ENCODE measurements at places on chromosomes 6 and 20.
A peak's percentile ranks its signal among the peaks of the same experiment; 100 is the strongest.

- no peak for DNase-seq
These were observed 98.1 kb upstream of the ASCC3 start for GRCh38 chr6:100979267-100979666.

DNA sequence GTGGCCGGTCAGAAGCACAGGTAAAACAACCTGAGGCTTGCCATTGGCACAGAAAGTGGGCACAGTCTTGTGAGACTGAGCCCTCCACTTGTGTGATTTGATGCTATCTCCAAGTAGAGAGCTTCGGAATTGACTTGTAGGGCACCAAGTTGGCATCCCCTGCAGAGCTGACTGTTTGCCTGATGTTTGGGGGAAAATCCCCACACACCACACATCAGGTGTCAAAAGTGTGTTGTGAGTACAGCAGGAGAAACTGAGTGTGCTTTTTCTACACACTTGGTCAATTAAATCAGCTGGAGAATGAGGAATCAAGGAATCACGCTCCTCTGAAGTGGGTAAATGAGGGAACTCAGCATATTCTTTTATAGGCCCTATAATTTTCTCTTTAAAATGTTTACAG, 989 bp downstream of the SERINC3 start:
- no peak for DNase-seq

DNA sequence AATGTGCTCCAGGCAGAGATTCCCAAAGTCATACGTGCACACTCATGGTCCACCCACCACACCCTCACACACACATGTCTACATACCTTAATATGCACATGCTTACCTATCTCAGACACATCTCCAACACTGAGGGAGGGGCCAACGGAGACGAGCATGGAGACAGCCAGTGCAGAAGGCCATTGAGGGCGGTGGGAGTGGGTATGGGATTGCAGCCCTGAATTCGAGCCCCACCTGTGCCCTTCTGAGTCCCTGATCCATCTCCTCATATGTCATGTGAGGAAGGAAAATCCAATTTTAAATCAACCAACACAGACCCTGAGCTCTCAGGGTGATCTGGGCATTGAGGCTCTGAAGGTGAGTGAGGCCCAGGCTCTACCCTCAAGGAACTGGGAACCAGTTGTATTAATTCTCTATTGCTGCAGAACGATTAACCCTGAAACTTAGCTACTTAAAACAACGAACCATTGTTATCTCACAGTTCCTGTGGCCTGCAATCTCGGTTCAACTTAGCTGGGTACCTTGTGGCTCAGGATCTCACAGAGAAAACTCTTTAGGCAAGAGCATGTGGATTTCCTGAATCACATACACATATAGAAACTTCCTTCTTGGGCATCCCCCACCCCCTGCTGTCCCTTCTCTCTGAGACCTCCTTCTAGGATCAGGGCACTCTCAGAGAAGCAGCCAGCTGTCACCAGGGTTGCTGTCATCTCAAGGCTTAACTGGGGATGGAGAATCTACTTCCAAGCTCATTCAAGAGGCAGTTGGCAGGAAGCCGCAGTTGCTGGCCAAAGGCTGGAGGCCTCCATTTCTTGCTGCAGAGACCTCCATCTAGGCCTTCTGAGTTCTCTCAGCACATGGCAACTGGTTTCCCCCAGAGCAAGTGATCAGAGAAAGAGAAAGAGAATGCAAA, 28.3 kb downstream of the GLP1R start:
- DNase-seq, result no peak

GRCh38 chr6:57019434-57019833, 27.1 kb upstream of the KIAA1586 start:
- no peak for DNase-seq

DNA sequence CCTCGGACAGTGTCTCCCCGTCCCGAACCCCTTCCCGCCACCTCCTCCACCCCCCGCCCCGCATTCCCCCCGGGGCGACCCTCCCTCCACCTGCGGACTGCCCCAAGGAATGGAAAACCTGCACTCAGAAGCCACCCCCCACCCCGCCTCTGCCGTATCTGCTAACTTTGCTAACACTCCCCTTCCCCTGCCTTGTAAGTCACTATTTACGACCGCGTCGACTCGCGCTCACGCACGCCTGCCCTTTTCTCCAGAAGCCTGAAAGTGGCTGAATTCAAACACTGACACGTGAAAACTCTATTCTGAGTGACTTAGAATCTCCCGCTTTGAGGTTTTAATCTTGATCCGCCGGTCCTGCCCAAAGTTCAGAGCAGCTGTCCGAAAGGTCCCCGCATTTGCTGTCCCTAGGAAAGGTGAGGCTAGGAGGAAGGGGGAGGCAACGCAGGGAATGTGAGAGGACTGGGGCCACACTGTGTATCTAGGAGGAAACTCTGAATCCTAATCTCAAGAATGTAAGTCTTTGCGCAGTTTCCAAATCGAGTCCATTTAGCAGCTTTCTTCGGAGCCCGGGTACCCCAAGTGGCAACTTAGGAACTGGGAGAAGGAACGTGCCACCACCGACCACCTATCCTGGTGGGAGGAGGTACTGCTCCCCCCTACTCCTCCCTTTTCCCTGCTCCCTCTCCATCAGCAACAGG, 9.3 kb upstream of the POU3F2 start:
- DNase-seq, result peak; percentile 56

GRCh38 chr6:154361476-154361875, 4.9 kb upstream of the IPCEF1 start:
- DNase-seq, result no peak

- DNase-seq, result no peak
These were observed 131.9 kb downstream of the TRMT11 start for GRCh38 chr6:126118058-126118755.

DNA sequence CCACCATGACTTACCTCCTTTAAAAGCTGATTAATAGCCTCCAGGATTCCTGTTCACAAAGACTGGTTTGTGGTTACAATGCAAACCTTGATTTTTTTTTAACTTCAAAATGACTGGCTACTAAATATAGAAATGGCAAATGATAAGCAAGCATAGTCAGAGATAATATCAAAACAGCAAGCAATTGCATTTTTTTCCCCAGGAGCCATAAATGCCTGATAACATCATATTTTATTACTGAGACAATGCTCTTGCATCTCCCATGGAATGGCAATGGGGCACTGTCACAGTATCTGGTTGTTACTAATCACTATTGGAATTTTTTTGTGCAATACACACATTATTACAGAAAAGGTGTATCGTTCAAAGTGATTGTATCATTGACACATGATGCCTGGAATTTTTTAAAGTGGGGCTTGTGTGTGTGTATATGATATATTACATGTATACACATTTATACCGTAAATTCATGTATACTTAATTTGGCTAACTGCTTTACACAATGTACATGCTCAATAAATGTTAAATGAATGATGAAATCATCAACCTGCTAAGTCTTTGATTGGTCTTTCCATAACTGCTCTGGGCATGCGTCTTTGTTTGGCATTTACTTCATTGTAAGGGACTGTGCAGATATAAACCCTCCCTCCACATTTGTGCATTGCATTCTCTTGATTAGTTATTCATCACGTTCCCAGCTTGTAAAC, 980 bp upstream of the SALL4 start:
- no peak for DNase-seq

GRCh38 chr20:25253606-25254275, 5.9 kb downstream of the PYGB start:
- no peak for DNase-seq

DNA sequence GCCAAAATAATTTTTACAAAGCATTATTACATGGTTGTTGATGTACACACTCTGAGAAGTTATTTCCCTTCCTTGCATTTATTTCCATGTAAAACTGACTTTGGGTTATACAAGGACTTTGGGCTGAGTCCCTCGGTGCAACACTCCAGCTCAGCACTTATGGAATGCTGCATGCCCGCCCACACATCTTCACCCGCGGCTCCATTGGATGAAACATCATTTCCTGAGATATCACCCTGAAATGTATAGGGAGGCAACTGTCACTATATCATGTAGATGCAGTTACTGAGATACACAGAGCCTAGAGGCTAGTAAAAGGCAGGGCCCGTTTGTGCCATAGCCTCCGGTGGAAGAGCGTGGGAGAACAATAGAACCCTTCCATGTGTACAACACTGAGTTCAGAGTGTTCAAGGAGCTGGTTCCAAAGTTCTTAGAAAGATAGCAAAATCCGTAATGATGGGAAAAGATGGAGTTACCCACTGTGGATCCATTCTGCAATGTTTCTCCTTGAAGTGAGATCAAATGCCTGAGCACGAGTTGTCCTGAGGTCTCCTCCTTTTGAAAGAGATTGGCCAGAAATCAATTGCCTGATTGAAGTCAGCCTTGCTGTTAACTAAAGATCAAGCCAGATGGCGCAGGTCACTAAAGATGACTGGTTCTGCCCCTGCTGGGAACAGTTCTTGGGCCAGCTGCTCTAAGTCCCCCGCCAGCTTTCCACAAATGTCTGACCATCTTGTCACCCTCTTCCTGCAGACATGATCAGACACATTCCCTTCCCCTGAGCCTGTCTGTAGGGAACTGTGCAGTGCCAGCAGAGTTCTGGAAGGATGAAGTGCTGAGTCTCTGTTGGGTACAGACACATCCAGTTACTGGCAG, 100.9 kb upstream of the IYD start:
- DNase-seq, result no peak

- DNase-seq, result no peak
These were observed 587.5 kb downstream of the RFPL4B start for GRCh38 chr6:112934433-112935327.

DNA sequence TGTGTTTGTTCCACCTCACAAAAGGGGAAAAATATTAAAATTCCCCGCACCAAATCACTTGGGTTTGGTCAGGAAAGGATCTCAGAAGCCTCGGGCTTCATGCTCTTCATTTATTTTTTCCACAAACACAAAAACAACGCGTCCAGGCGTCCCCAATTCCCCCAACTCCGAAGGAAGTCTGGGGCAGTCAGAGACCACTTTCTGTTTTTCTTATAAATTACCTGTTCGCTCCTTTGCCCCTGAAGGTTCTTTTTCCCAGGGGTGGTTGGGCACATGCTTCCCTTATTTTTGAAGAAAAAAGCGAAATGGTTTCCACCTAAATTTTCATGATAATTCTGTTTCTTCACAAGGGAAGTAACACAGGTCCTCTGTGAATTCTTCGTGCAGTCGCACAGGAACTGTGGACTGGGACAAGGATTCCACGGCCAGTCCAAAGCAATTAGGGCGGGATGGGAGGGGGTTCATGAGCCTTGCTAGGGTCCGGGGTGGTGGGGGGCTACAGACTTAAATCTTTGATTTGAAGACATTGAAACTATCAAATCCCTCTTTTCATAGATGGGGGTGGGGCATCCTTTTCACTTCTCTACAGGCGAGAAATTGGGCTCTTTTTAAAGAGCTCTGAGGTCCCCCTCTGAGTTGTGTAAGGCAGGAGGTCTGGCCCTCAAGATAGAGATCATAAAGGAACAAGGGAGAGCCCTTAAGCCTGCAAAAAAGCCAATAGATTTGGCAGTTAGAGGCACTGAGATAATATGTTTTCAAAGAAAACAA, 30.5 kb upstream of the HFE start:
- DNase-seq, result peak; percentile 78

GRCh38 chr20:24589815-24590177, 120.4 kb downstream of the SYNDIG1 start:
- no peak for DNase-seq

DNA sequence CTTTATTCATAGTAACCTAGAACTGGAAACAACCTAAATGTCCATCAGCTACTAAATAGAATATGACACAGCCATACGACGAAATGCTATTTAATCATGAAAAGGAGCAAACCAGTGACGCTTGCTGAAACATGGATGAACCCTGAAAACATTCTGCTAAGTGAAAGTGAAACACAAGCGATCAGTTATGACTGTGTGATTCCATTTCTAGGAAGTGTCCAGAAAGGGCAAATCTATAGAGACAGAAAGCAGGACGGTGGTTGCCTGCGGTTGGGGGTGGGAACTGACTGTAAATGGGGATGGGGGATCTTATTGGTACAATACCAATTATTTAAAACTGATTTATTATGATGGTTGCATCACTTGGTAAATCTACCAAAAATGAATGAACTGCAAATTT, 126.8 kb downstream of the IPCEF1 start:
- DNase-seq, result no peak

DNA sequence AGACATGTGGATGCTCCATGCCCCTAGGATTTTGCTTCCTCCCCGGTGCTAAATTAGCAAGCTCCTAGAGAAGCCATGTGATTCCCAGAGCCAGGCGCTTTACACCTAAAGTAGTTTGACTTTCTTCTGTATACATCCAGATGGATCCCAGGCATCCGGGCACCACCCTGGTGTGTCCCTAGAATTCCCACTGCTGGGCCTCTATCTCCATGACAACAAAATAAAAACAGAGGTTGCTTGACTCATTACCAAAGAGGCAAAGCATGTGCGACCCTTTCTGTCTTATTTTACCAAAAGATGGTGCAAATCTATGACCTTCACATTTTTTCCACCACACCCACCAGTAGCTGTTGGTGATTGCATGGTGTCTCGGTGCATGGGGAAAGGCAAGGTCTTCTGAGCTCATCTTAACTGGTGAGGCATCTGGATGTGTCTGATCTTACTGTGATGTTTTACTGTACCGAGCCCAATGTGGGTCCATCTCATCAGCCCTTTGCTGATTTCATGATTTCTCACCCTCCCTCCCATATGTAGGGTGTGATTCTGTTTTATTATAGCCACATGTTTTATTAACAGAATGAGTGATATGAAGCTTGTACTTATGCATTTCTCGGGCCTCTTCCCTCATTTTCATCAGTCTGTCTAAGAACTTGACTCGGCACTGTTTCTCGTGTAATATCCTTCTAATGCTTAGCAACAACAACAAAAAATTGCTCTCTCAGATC, 27.4 kb upstream of the VAPB start:
- DNase-seq, result no peak

- peak; percentile 48 for DNase-seq
These were observed 204.8 kb upstream of the NOX3 start for GRCh38 chr6:155660251-155660977.

- DNase-seq, result no peak
These were observed 141.1 kb downstream of the CEP57L1 start for GRCh38 chr6:109236115-109237076.

GRCh38 chr6:92706976-92707375, 712.4 kb downstream of the EPHA7 start:
- DNase-seq, result no peak

DNA sequence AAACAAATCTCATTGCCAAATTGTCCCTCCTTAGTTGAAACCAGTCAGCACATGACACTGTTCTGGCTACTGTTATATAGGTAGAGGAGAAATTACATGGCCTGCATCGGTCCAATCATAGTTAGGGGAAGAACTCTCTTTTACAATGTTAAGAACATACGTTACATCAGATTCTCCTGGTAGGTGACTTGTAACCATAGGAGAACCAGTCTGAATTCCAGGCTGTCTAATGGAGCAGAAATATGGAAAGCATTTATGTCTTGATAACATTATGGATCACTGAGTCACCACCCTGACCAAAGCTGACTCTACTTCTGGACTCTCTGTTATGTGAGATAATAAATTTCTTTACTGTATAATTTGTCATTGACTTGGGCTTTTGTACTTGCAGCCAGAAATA, 40.9 kb downstream of the HTR1E start:
- no peak for DNase-seq

Data from kidney (tissue), 22 donors.